ENCODE measurements at places on chromosomes 12 and 14. TPM values are rescaled to one million over a fixed set of nuclear protein-coding genes. Genes with fewer than 3 reads are reported as not detected.

DNA sequence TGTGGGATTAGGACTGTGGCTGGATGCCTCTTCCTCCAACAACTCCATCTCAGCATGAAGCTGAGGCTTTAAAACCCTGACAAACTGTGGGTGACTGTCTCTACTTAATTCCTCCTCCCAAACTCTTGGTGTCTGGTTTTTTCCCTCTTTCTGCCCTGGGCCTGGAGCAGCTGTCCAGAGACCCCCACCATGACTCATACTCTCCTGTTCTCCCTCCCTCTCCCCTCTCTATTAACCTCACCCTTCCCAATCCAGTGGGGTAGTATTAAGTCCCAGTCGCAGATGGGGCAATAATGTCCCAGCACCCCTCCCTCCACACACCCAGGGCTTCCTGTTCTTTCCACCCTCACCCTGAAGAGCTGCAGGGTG is 2.0 kb upstream of the DNAJC14 start:
- DNase-seq, result no peak

DNA sequence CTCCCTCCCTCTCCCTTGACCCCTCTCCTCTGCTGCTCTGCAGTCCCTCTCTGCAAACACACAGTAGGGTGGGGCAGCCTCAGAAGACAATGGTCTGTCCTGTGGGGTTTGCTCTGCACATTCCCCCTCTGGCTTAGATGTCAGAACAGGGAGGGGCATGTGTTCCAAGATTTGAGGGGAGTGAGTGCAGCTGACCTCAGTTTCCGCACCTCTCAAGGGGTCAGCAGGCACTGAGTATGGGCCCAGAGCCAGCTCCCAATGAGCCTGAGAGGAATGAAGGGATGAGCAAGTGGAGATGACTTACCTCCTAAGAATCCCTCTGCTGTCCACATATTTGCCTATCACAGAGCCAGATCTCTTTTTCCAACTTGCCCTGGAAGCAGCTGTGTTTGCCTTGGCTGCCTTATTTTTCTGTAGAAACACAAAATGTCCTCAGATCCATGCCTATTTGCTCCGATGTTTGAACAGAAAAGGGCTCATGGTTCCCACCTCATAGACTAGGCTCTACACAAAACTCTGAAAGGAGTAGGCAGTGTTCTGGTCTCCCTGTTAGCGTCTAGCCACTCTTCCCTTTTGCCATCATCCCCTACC is 111.4 kb downstream of the CRACR2A start:
- no peak for DNase-seq

GRCh38 chr12:132561427-132562156 is 48.8 kb downstream of the LRCOL1 start:
- DNase-seq, result no peak

DNA sequence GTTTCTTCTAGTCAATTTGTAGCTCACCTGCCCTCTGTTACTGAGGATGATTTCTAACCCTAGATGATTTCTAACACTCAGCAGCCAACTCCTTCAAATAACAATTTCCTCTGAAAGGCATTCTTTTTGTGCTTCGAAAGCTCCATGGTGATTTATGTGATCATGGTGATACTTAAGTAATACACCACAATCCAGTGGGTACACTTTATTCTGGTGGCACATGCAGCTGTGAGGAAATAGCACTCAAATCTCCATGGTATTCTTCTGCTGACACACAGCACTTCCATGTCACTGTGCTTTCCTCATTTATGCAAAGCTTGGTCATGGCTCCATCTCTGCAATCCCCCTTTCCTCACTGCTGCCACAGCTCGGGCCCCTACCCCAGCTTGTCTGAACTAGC is 73.7 kb downstream of the PTPN21 start:
- no peak for DNase-seq

DNA sequence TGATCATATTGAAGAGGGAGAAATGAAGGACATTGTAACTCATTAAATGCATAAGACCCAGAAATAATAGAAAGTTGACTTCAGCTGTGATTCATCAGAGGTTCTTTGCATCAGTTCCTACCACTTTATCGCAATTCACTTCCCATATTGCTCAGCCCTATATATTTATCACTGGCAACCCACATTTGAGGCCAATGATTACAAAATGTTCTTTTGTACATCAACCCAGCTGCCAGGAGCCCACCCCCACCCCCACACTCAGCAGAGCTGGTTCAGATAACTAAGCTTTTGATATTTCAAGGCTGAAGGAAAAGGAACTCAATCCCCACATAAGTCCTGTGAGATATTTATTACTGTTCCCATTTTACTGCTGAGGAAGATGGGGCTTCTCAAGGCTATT is 51.2 kb upstream of the TMPO start:
- no peak for DNase-seq

DNA sequence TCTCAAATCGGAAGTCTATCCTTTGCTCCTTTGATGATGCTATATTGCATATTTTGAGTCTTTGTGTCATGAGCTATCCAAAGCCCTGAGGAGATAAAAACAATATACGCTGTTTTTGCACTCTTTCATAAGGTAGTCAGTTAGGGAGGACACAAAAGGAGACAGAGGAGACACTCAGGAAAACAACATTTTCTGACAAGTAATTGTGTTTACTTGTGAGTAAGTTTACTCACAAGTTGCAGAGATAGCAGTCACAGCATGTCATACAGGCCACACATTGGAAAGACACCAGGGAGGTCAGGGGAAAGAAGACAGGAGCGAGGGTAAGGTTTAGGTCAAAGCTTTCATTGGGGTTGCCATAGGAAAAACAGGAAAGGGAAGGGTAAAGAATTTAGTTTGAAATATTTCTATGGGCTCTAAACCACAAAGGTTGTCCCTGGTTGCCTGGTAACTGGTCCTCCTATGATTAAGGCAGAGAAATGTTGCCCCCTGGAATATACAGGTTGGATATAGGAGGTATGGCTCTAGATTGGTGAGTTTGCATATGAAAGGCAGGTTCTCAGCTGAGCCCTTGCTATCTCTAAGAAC is 7.4 kb upstream of the GABARAPL1 start:
- no peak for DNase-seq

SLC2A13 gene
- 3.5 TPM for polyA plus RNA-seq

CISTR gene
- not detected for polyA plus RNA-seq

PZP gene
- polyA plus RNA-seq, result 0.68 TPM

Measured in forelimb muscle (tissue), 1 donor.